ENCODE measurements at places on chromosomes 7 and 10.

- no peak for DNase-seq
These were observed 10.8 kb downstream of the ANKRD22 start for GRCh38 chr10:88840881-88841280.

- DNase-seq: no peak
These were observed 239.2 kb upstream of the PRKCQ start for GRCh38 chr10:6819301-6819700.

- DNase-seq: no peak
These were observed 97.3 kb upstream of the COL1A2 start for GRCh38 chr7:94297397-94297838.

- no peak for DNase-seq
These were observed 15.9 kb downstream of the ITPRIP start for GRCh38 chr10:104322416-104322782.

Measured in GM06990 (cell line).